ENCODE measurements at places on chromosomes 7 and 10.

- DNase-seq = no peak
These were observed 25.5 kb upstream of the RGS10 start for GRCh38 chr10:119567978-119568377.

- no peak for DNase-seq
These were observed 55.9 kb downstream of the SVOPL start for GRCh38 chr7:138645284-138645683.

GRCh38 chr10:73644015-73644743 is 2.9 kb upstream of the MYOZ1 start:
- peak; percentile 27 for DNase-seq

DNA sequence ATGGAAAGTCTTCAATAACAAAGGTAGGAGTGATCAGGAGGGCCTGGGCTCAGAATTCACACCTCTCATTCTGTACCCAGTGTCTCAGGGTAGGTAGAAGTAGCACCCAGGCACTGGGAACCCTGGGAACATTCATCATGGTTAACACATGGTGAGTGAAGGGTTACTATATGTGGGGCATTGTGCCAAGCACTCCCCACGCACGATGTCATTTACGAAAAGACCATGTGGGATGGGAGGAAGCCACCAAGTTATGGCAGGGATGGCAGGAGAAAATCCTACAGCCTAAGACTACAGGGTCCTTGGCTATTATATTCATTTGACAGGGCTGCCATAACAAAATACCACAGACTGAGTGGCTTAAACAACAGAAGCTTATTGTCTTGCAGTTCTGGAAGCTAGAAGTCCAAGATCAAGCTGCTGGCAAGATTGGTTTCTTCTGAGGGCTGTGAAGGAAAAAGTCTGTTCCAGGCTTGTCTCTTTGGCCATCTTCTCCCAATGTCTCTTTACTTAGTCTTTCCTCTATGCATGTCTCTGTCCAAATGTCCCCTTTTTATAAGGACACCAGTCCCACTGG is 27.7 kb upstream of the DDIT4 start:
- no peak for DNase-seq

DNA sequence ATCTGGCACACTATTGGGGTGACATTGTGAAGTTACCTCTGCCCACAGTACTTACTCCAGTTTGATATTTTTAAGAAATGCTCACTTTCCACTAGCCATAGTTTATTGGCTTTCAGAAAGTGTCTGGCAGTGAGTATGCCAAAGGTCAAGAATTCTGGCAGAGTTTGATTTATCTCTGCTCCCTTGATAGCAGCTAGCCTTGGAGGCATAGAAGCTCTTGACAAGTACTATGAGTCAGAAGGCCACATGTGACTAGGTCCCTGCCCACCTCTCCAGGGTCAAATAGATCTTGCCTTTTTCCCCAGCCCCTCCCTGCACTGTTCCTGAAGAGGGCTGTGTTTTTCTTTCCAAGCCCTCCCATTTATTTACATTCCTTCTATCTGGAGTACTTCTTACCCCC is 202.2 kb downstream of the AUTS2 start:
- no peak for DNase-seq

DNA sequence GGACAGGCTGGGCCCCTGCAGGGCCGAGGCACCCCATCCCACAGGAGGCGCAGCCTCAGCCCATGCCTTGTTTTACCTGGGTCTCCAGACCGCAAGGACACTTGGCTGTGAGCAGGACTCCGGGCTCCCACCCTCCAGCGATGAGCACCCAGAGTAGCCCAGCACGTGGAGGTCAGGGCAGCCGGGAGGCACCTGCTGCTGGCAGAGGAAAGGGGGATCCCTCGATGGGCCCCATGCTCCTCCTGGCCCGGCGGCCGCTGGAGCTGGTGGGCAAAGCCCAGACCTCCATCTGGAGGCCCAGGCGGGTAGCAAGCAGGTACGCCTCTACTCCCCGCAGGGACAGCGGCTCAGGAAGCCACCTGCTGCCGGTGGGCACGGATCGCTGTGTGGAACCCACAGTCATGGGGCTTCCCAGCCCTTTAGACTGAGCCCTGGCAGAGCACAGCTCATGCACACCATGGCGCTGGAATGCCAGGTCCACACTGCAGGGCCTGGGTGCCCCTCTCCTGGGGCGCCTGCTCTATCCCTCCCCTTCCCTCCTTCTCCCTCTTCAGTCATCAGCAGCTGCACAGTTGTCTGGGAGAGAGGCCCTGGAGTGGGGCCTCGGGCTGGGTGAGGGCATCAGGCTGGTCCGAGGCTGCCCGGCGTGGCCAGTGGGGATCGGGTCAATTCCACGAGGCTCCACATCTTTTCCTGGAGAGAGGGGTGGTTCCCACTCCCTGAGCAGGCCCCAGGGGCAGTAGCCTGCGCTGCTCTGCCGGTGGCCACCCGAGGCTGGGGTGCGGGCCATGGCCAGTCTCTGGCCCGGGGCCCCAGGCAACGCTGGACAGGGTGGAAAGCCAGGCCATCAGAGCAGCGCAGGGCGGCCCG is 65.7 kb downstream of the PWWP2B start:
- no peak for DNase-seq

DNA sequence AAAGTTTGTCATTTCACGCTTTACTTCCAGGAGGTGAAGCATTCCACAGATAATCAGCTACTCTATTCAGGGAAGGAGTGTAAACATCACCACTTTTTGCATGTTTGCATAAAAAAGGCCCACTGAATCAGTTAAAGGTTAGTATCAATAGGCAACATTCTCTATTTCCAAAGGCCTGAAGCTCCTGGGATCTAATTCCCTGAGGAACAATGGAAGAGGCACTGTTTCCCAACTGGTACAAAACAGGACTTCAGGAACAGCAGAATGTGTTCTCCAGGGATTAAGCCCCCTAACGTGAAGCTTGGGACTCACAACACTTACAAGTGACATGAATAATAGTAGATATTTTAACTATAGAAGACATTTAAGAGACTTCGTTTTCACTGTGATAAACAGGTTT is 6.1 kb downstream of the LRRN3 start:
- no peak for DNase-seq

Measured in activated CD4-positive, alpha-beta T cell treated with anti-CD3 and anti-CD28 coated beads for 1 hour (primary cell).